ENCODE measurements at places on chromosomes 7 and 10.

GRCh38 chr10:44066527-44067255, 318.2 kb downstream of the CXCL12 start:
- no peak for DNase-seq

DNA sequence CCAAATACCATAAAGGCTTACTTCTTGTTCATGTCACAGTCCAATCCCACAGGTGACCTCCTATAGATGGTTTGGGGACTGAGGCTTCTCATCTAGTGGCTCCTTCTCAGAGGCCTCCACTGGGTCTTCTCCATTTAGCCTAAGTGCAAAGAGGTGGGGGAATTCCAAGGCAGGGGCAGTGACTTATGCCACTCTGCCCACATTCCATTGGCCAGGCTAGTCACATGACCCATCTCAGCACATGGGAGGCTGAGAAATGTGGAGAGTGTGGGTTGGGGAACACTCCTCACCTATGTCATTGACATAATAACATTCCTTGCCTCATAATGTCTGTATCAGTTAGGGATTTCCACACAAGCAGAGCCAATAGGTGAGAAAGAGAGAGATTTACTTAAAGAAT, 104.3 kb upstream of the PLXNA4 start:
- DNase-seq: no peak

- DNase-seq: no peak
Observed at GRCh38 chr10:92316610-92317009, 25.6 kb downstream of the MARCHF5 start.

DNA sequence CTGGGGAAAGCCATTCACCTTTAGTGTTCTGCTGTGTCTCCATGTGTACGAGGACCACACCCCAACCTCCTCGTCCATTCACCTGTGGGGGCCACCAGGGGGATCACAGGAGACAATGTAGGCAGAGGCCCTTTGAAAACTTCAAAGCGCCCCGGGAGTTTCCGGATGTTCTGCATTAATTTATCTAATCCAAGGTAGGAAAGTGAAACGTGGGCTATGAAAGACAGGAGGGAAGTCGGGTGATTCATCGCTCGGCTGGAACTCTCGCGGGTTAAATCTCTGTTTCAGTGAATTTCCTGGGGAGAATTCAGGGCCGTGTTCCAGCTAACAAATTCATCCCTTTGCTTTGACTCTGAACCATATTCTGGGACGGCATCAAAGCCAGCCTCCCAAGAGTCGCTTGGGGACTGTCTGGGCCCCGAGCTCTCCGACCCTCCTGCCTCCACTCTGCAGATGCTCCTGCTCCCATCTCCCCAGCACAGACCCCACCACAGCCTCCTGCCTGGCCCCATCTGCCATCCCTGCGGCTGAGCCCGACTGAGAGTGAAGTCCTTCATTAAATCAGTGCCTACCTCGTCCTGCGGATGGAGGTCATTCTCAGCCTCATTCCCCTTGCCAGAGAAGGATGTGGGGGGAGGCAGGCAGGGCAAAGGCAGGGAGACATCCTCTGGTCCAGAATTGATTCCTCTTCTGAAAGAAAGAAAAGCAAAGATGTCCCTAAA, 114.1 kb upstream of the CARD11 start:
- DNase-seq: no peak

GRCh38 chr7:16260236-16260728, 161.1 kb downstream of the CRPPA start:
- DNase-seq: no peak

- no peak for DNase-seq
Observed at GRCh38 chr7:90999989-91000979, 263.9 kb upstream of the FZD1 start.

DNA sequence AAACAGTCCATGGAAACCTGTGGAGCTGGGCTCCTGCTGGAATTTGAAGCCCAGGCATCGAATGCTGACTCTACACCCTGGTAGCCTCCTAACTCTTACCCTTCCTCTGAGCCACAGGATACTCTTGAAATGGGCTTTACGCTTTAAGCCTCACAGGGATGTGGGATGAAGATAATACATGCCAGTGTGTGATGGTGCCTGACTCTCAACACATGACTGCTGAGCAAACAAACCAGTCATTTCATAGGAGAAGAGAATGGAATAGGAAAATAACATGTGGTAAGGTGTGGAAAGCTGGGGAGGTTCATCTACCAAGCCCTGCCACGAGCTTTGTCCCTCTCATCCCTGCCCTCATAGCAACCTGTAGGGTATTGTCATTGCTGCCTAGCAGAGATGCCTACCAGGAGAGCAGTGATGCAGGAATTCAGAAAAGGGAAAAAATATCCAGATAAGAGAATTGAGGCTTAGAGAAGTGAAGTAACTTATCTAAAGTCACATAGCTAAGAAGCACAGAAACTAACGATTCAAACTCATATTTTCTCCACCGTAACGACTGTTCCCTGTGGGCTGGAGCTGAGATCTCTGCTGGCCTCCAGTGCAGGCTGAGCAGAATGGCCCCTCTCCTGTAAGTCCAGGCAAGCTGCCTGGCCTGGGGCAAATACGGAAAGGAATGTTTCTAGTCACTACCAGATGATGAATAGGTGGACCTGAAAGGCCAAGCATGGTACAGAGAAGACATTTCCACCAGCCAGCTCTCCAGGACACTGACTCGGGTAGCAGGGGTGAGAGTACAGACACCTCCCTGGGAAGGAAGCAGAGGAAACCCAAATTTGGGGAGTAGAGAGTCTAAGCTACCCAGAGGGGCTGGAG, 90.2 kb upstream of the DUSP5 start:
- DNase-seq: no peak

DNA sequence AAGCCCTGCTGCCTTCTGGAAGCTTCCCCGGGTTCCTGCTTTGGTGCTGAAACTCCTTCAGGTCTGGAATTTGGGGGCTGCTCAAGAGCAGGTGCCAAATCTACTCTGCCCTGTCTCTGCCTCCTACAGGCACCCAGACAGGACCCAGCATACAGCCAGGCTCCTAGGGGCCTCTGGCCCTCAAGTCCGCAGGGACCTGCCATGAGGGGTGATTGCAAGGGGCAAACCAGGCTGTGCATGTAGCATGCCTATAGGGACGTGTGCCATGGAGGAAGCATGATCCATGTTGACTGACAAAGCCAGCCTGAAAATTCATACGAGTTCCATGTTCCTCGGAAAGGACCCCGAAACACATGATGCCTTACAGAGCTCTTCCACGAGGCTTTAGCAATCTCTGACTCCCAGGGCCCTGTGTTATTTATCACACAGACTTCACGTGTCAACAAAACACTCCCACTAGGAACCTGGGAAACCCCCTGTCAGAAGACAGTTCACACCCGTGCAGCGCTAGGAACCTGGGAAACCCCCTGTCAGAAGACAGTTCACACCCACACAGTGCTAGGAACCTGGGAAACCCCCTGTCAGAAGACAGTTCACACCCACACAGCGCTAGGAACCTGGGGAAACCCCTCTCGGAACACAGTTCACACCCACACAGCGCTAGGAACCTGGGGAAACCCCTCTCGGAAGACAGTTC, 75.3 kb upstream of the DNAAF5 start:
- no peak for DNase-seq

DNA sequence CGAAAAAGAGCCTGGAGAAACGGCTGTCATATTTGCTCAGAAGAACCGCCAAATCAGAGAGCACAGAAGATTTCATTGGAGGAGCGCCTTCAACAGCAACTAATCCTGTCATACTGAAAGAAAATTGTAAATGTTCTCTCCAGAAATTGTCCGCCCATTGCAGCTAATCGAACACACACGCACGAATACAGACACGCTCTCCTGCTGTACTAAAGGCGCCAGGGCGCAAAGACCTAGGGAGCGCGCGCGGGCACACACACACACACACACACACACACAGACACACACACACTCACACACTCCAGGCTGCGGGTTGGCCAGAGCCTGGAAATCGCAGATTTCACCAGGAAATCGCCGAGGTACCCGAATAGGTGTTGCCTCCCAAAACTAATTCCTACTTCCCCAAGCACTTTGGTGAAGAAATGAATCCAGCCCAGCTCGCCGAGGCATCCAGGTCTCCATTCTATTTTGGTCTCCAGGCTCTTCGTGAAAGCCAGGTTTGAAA, at the start of gene CHRM2:
Gene CHRM2, plus strand, starts transcription at position 157 of the 505 bp plus-strand sequence. CDS start 146,214 bp downstream, outside the sequence.
- DNase-seq: no peak

- no peak for DNase-seq
Observed at GRCh38 chr10:103512166-103512565, 18.7 kb downstream of the NEURL1 start.

Data from RPMI8226 (cell line).